ENCODE measurements at places on chromosomes 1 and 21. TPM values are rescaled to one million over a fixed set of nuclear protein-coding genes. Genes with fewer than 3 reads are reported as not detected.

DNA sequence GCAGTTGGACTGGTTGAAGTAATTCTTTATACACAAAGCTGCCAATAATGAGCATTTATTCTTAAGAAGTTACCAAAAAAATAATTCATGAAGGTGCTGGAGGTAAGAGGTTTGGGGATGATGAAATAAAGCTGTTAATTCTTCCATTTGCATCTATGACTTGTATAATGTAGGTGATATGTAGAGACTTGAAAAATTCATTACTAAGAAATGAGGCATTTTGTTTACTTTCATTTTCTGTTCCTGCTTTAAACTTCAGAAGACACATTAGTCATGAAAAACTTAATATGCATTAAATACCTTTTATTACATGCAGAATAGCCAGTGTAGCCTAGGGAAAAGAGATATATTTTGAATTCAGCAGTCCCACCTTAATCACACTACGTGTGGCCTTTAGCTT is 214.2 kb downstream of the SLC44A5 start:
- DNase-seq: no peak

DNA sequence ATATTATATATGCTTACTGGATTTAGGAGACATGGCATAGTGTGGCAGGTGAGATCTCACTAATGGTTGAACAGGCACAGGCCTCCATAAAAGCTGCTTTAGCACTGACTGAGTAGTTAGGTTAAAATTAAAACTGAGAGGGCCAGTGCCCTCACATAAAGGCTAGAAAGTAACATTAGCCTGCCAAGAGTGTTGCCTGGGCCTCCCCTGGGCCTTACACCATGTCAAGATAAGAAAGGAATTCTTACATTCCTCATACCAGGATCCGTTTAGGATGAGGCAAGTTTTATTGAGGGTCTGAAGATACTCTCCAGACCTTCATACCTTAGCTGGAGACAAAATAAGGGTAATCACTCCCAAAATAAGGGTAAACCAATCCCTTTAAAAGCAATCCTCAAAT is 1011.8 kb downstream of the PLA2G4A start:
- no peak for DNase-seq

DNA sequence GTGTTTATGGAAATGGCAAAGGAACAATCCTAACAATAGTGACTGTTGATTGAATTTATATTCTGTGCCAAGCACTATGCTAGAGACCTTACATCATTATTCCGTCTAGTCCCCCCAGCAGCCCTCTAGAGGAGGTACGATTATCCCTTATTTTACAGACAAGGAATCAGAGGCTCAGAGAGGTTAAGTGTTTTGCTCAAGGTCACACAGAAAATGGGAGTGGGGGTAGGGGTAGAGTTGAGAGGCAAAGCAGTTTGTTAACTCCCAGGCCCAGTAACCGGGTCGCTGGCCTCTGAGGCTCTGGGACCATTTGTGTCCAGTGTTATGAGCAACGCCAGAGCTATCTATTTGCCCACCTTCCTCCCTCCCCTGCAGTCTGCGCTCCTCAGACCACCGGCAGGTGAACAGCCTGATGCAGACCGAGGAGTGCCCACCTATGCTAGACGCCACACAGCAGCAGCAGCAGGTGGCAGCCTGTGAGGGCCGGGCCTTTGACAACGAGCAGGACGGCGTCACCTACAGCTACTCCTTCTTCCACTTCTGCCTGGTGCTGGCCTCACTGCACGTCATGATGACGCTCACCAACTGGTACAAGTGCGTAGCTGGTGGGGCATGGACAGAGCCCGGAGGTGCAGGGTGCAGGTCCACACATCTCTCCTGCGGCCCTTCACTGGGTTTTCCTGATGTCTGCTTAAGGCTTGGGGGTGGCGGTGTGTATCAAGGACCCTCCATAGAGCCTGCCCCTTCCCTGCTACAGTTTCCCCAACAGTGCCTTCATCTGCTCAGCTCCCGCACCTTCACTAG is 19.8 kb downstream of the SERINC2 start:
- DNase-seq: no peak

DNA sequence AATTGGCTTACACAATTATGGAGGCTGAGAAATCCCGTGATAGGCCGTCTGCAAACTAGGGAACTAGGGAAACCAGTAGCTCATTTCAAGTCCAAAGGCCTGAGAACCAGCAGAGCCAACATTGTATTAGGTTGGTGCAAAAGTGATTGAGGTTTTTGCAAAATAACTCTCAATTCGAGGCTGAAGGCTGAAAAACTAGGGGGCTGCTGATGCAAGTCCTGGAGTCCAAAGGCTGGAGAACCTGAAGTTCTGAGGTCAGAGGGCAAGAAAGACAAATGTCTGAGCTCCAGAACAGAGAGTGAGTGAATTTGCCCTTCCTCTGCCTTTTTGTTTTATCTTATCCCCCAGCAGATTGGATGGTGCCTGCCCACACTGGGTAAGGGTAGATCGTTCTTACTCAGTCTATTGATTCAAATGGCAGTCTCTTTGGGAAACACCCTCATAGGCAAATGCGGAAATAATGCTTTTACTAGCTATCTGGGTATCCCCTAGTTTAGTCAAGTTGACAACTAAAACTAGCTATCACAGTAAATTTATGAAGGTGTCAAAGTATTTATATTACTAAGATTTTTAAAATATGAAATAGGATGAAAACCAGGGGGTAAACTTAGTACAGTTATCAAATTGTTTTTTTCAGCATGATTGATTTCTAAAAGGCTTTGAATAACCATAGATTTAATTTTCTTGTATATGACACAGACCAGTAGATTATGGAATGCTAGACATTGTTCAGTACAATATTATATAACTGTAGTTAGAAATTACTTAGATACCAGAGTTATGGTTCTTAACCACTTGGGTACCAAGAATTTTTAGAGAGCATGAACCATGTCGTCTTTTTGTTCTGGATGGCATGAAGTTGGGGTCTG is 15.4 kb downstream of the RABGAP1L start:
- DNase-seq: no peak

- no peak for DNase-seq
These were observed 127.1 kb downstream of the PCNX2 start for GRCh38 chr1:233168384-233168783.

DNA sequence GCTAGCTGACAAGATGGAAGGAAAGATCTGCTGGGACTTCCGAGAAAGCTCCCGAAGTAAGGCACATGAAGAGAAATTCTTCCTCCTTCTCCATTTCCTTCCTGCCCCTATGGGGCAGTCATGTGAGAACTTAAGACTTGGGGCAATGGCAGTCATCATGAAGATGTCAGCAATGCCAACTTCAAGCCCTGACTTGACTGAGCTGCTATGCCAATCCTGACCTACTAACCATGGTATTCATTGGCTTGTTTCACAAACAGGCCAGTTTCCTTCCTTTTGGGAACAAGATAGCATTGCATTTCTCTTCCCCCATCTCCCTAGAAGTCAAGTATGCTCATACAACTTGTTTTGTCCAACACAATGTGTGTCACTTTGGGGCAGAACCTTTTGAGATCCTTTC is 25.5 kb downstream of the GRIK1 start:
- no peak for DNase-seq

GRCh38 chr1:39960431-39960958 is 5.5 kb downstream of the MFSD2A start:
- DNase-seq: peak; percentile 50

GRCh38 chr1:41394369-41394744 is 33.1 kb downstream of the FOXO6 start:
- DNase-seq: no peak

DNA sequence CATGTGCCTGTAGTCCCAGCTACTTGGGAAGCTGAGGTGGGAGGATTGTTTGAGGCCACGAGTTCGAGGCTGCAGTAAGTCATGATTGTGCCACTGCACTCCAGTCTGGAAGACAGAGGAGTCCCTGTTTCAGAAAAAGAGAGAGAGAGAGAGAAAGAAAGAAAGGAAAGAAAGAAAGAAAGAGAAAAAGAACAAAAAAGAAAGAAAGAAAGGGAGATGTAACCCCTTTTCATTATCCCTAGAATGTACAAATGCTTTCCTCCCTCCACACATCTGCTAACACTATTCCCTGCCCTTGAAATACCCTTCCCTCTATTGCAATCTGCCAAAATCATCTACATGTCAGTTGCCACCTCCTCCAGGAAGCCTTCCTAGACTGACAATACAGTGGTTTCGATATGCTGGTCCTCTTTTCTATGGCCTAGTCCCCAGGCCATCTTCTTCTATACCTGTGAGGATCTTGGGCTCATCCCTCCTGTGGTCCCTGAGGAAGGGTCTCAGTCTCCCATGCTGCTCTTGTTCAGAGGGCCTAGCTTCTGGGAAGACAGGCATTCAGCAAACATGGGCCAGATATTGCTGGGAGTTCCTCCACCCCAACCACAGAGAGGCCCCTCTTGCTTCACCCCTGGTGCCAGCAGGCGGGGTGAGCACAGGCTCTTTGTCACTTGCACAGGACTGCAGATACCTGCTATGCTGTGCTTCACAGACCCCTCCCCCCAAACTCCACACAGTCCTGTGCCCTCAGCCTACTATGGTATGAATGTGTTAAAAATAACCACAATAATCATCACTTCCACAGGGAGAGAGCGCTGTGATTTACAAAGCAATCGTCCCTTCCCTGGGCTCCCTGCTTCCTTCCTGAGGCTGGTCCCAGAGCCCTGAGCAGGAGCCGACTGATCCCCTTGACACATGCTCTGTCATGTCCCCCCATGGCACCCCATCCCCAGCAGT is 14.1 kb downstream of the ADGRB2 start:
- no peak for DNase-seq

GRCh38 chr1:216926720-216927510 is 203.7 kb upstream of the ESRRG start:
- DNase-seq: no peak

- DNase-seq: no peak
These were observed 40.4 kb upstream of the BMP8A start for GRCh38 chr1:39450956-39451606.

GRCh38 chr1:228546541-228547463 is 59.6 kb downstream of the RNF187 start:
- DNase-seq: no peak

- DNase-seq: no peak
These were observed 665.1 kb upstream of the PLXNA2 start for GRCh38 chr1:208909011-208909984.

GRCh38 chr1:151720974-151721787 is at the start of gene RIIAD1:
TSS of gene RIIAD1 (plus strand) at chr1:151721522. CDS start at chr1:151721537, 15 bp downstream.
- DNase-seq: peak; percentile 36

U2AF1 gene
- total RNA-seq: 64.2 TPM

CYP4Z1 gene
- not detected for total RNA-seq

SAMD13 gene
- total RNA-seq: not detected

TMEM200B gene
- not detected for total RNA-seq

Data from activated B cell treated with CpG ODN at 0.5 μM for 24 hours (primary cell).